ENCODE measurements at places on chromosomes 16 and 17.

GRCh38 chr16:75658175-75658574, 10.6 kb downstream of the TERF2IP start:
- DNase-seq: no peak

DNA sequence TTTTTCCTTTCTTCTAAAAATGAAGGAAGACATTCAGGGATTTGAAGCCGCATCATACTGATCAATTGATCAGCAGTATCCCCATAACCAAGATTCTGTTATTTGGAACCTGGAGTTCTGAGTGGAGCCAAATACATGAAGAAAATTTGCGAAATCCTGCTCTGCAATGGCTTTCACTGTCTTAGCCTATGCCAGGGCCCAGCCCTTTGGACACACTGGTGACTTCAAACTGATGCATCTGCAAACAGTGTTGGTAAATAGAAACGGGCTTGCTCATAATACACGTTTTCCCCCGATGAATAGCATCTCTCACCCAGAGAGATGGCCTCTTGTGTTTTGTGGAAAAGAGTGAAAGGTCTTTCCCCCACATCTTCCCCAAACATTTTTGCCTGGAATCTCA, 87.6 kb upstream of the TOX3 start:
- no peak for DNase-seq

- DNase-seq: peak; percentile 81
Observed at GRCh38 chr17:82414548-82415281, 3.4 kb upstream of the HEXD start.

DNA sequence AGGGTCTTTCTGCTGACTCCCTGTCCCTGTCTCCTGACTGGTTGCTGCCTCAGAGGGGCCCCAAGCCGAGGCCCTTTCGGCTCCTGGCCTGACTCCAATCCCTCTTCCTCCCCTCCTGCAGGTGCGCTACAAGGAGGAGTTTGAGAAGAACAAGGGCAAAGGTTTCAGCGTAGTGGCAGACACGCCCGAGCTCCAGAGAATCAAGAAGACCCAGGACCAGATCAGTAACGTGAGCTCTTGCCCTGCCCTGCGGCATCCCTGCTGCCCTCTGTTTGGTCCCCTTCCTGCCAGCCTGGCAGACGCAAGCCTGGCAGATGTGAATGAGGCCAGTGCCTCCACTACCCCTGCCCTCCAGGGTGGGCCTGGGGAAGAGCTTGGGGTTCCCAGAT, 27.1 kb upstream of the LASP1NB start:
- peak; percentile 57 for DNase-seq

DNA sequence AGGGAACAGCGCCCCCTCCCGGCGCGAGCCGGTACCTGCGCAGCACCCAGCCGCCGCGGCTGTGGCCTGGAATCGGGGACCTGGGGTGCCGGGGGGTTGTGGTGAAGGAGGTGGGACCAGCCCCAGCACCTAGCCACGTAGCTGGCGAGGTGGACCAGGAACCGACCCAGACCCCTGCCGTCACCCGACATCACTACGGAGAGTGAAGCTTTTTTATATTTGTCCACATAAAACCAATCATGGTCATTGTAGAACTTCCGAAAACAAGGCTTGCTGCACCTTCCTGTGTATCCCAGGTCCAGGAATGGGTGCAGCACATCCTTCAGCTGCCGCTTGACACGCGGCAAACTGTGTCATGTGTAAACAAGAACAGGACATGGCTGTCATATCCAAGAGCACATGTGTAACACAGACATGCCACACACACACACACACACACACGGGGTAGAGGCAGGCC, 1.3 kb downstream of the HBQ1 start:
- no peak for DNase-seq

GRCh38 chr16:11114366-11115164, 141.4 kb downstream of the SOCS1 start:
- DNase-seq: peak; percentile 60

- DNase-seq: no peak
Observed at GRCh38 chr16:67415872-67416793, at the start of gene ZDHHC1. Gene ZDHHC1 (minus strand): TSS chr16:67416477. CDS start chr16:67407775, 8,702 bp downstream.

DNA sequence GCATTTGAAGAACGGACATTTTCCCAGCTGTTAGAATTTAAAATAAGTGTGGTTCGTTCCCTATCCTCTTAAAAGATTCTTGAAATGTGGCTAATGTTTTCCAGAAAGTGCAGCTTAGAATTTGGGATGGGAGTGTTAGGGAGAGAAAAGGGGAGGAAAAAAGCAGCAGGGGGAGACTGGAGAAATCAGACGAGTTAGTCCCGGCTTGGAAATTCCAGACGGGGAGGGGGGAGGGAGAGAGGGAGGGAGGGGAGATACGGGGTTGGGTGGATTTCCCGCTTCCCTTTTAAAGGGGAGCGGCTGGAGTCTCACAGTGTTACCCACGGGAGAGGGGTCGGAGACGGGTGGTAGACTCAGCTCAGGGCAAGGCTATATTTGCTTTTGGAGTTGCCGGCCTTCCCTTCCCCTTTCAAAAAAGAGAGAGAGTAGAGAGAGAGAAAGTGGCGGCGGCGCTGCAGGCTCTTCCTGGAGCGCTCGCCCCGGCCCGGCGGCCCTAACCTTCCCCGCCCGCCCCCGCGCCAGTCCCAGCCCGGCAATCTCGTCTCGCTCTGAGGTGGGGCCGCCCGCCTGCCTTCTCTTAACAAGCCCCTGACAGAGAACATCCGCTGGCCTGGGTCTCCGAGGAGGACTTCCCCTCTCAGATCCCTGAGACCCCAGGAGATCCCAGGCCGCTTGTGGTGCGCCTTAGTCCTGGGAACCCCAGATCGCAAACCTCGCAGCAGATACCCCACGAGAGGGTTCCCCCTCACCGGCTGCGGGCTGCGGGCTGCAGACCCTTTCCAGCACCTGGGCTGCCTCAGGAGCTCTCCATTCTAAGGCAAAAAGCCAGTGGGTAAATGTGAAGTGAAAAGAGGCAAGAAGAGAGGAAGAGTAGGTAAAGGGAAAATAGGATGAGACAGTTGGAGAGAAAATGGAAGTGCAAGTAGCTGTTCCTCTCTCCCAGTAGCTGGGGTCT, 6.6 kb downstream of the IGF2BP1 start:
- no peak for DNase-seq

- peak; percentile 55 for DNase-seq
Observed at GRCh38 chr17:38704606-38705522, at the start of gene MLLT6. Gene MLLT6 (plus strand): TSS chr17:38705273. CDS start chr17:38705633, 360 bp downstream.

- DNase-seq: no peak
Observed at GRCh38 chr16:23145608-23146007, 3.6 kb downstream of the USP31 start.

DNA sequence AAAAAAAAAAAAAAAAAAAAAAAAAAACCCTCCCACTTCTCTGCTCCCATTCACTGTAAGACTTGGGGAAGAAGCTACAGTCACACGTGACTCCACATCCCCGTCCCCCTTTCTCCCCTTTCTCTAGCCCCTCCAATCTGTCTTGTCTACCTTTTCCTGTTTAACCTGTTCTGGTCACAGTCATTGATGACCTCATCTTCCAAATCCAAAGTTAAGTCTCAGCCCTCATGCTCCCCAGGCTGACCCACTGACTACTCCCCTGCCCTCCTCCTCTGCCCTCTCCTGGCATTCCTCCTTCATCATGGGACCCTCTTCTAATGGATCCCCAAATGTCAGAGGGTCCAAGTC, 1.6 kb upstream of the CDH5 start:
- no peak for DNase-seq

- no peak for DNase-seq
Observed at GRCh38 chr17:37725601-37726146, 19.2 kb downstream of the HNF1B start.

DNA sequence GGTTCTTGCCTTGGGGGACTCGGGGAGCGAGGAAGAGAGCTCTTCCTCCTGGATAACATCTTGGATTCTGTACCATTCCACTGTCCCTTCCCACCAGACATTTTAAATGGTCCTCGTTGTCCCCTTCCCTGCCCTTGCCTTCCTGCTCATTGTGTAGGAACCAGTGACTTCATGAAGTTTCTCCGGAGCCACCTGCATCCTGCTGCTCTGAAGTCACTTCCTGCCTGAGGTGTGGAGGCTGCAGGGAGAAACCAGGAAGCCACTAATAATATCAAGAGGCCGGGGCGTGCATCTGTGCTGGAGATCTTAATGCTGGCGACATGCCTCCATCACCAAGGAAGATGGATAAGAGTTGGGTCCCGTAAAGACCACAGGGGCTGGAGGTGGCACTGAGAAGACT, 6.2 kb upstream of the SLC16A13 start:
- DNase-seq: peak; percentile 42
